ENCODE measurements at places on chromosomes 11 and 22. TPM values are rescaled to one million over a fixed set of nuclear protein-coding genes. Genes with fewer than 3 reads are reported as not detected.

The TSG101 gene
- total RNA-seq = 70.8 TPM

The OR4B1 gene
- not detected for total RNA-seq

The KCNC1 gene
- total RNA-seq = not detected

The VPREB1 gene
- total RNA-seq = not detected

The RAG1 gene
- total RNA-seq = 0.16 TPM

The NTM gene
- not detected for total RNA-seq

The SCGB1C1 gene
- not detected for total RNA-seq

The SIDT2 gene
- 18.4 TPM for total RNA-seq

The OR51B5 gene
- total RNA-seq = not detected

The CPT1B gene
- total RNA-seq = 52.2 TPM

The TRIOBP gene
- 42.5 TPM for total RNA-seq

The CALCA gene
- total RNA-seq = not detected

The NRGN gene
- not detected for total RNA-seq

The WT1 gene
- total RNA-seq = 0.61 TPM

The OR4A47 gene
- not detected for total RNA-seq

The TMA7B gene
- total RNA-seq = not detected

The WBP2NL gene
- 0.66 TPM for total RNA-seq

The IFITM10 gene
- total RNA-seq = 1.9 TPM

The RTL10 gene
- 16.8 TPM for total RNA-seq

The GGT1 gene
- total RNA-seq = 0.63 TPM

The MCM5 gene
- 35.0 TPM for total RNA-seq

The ZNF214 gene
- 3.1 TPM for total RNA-seq

The MPZL3 gene
- total RNA-seq = 17.7 TPM

The SLC5A12 gene
- not detected for total RNA-seq

The MAPK8IP2 gene
- total RNA-seq = 2.5 TPM

The OR2D3 gene
- total RNA-seq = not detected

The IGLL1 gene
- not detected for total RNA-seq

The SDF2L1 gene
- total RNA-seq = 91.5 TPM

The MIF gene
- total RNA-seq = 1,126 TPM

The PHETA2 gene
- total RNA-seq = 0.27 TPM

The KDM4D gene
- 1.1 TPM for total RNA-seq

The NAV2 gene
- 139 TPM for total RNA-seq

The GAL3ST1 gene
- total RNA-seq = not detected

All from MCF 10A (cell line).